Fibroblast of lung (primary cell): ENCODE measurements at places on chromosomes 7 and 10. TPM values are rescaled to one million over a fixed set of nuclear protein-coding genes. Genes with fewer than 3 reads are reported as not detected.

The FIS1 gene
- 297 and 347 TPM in 2 replicates for polyA plus RNA-seq

The NUPR2 gene
- not detected in 2 replicates for polyA plus RNA-seq

The SPDYE16 gene
- not detected in 2 replicates for polyA plus RNA-seq

The ITIH2 gene
- not detected in 2 replicates for polyA plus RNA-seq

The PITX3 gene
- not detected in 2 replicates for polyA plus RNA-seq

The CELF2 gene
- polyA plus RNA-seq = 16.9 and 43.3 TPM in 2 replicates

The INSYN2A gene
- 0.05 and 0.34 TPM in 2 replicates for polyA plus RNA-seq

The DYDC2 gene
- not detected in 2 replicates for polyA plus RNA-seq

The ZNF425 gene
- polyA plus RNA-seq = 1.1 and 1.2 TPM in 2 replicates

The THNSL1 gene
- polyA plus RNA-seq = 1.6 and 2.2 TPM in 2 replicates

The ALOX5 gene
- not detected in 2 replicates for polyA plus RNA-seq

The NEBL gene
- 0.11 and 0.20 TPM in 2 replicates for polyA plus RNA-seq

The AP3M1 gene
- polyA plus RNA-seq = 46.1 and 55.3 TPM in 2 replicates

The TMEM72 gene
- not detected in 2 replicates for polyA plus RNA-seq

The TAS2R41 gene
- not detected in 2 replicates for polyA plus RNA-seq

The FIGNL1 gene
- polyA plus RNA-seq = 8.2 and 20.9 TPM in 2 replicates

The GPR85 gene
- 3.0 and 6.9 TPM in 2 replicates for polyA plus RNA-seq

The PTPN20 gene
- 0.23 and 0.24 TPM in 2 replicates for polyA plus RNA-seq

The CHAT gene
- polyA plus RNA-seq = not detected in 2 replicates

The LRRN3 gene
- polyA plus RNA-seq = 3.9 and 4.4 TPM in 2 replicates

The WDFY4 gene
- polyA plus RNA-seq = 0.06 and 0.08 TPM in 2 replicates

The PON1 gene
- polyA plus RNA-seq = not detected in 2 replicates

The ITGA8 gene
- polyA plus RNA-seq = 0.62 and 0.66 TPM in 2 replicates

The OR2AE1 gene
- 0.07 and 0.10 TPM in 2 replicates for polyA plus RNA-seq

The OPN4 gene
- polyA plus RNA-seq = not detected in 2 replicates

The ANAPC16 gene
- 46.0 and 73.6 TPM in 2 replicates for polyA plus RNA-seq

The GBX1 gene
- not detected in 2 replicates for polyA plus RNA-seq

The OR6V1 gene
- polyA plus RNA-seq = not detected in 2 replicates

The FAS gene
- polyA plus RNA-seq = 67.2 and 77.8 TPM in 2 replicates

The FFAR4 gene
- polyA plus RNA-seq = not detected in 2 replicates

The SGCE gene
- 72.3 and 184 TPM in 2 replicates for polyA plus RNA-seq

The REPIN1 gene
- 20.8 and 29.2 TPM in 2 replicates for polyA plus RNA-seq

The RNLS gene
- polyA plus RNA-seq = 16.2 and 18.4 TPM in 2 replicates

The PNLIPRP3 gene
- not detected in 2 replicates for polyA plus RNA-seq

The CPA5 gene
- polyA plus RNA-seq = not detected in 2 replicates

The ITPRID1 gene
- polyA plus RNA-seq = not detected in 2 replicates

The ANKRD7 gene
- 0.10 and 0.40 TPM in 2 replicates for polyA plus RNA-seq

The TAS2R16 gene
- not detected in 2 replicates for polyA plus RNA-seq

The TCTN3 gene
- polyA plus RNA-seq = 50.1 and 50.6 TPM in 2 replicates
